ENCODE measurements at places on chromosomes 11 and 22.

DNA sequence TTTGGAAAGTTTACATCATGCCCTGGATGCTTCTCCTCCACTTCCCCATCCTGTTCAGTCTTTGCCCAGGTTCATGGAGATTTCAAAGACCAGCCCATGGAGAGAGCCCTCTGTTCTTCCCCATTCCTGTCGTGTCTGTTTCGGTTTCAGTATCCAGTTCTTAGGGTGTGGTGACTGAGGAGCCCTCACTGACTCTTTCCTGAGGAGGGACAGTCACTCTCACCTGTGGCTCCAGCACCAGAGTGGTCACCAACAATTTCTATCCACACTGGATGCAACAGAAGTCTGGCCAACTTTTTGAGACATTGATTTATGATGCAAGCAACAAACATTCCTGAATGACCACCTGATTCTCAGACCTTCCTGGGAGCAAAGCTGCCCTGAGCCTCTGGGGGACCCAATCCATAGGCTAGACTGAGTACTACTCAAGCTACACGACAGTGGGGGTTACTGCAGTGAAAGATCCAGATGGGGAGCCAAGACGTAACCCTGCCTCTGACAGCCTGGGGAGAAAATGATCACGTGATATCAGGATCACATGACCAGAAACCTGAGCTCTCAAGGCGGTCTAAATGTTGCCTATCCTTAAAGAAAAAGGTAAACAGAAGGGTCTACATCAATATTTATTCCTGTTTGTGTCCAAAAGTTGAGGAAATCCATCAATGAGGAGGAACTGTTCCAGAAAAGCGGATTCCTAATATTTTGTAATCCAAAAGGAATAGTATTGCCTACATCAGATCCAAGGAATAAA lies 76.2 kb upstream of the VPREB1 start:
- DNase-seq = no peak

DNA sequence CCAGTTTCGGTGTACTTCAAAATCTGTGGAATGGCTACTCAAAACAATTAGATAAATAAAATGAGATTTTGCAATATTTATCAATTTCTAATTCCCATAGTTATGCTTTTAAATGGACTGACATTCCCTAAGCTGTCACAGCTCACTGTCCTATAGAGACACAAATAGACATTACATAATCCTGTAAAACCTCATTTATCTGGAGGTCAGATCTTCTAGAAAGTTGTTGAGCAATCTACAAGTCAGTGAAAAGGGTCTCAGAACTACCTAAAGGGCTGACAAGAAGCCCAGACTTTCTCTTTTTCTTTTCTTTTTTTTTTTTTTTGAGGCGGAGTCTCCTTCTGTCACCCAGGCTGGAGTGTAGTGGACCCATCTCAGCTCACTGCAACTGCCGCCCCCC lies 12.0 kb downstream of the ALG8 start:
- no peak for DNase-seq

- no peak for DNase-seq
These were observed 624 bp downstream of the TMEM41B start for GRCh38 chr11:9313648-9314290.

DNA sequence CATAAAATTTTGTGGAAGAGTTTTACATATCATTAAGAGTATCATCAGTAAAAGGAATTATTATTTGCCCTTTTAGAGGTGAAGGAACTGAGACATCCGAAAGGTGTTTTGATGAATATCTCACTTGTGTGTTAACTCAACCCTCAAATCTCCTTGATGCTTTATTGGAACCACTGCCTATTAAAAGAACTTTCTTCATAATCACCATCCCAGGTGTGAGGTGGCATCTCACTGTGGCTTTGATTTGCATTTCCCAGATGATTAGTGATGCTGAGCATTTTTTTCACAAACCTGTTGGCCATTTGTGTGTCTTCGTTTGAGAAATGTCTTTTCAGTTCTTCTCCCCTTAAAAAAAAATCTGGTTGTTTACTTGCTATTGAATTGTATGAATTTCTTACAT lies 134.0 kb upstream of the SYN3 start:
- no peak for DNase-seq

- DNase-seq = peak; percentile 46
These were observed 1.5 kb downstream of the DGKZ start for GRCh38 chr11:46348566-46349401.

DNA sequence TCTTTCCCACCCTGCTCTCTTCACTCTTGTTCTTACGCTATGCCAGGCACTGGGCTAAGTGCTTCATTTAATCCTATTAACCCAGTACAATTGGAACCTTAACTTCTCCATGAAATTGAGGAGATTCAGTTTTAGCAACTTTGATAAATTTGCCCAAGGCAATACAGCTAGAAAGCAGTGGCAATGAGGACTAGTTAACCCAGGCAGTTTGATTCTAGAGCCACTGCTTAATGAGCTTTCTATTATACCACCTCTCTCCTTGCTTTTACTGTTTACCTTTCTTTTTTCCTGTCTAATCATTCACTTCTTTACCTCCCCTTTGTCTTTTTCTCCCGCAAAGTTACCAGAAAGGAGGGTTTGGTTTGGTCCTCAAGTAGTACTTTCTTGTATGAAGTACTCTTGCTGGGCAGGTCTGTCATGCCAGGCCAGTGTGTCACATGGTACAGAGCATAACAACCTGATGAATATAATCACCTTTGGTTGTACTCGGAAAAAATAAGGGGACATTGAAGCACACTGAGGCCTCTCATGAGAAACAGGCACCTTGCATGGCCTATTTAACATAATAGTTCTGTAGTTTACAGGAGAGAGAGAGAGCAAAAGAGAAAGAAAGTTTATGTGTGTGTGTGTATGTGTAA lies 70.6 kb downstream of the PDHX start:
- DNase-seq = no peak

DNA sequence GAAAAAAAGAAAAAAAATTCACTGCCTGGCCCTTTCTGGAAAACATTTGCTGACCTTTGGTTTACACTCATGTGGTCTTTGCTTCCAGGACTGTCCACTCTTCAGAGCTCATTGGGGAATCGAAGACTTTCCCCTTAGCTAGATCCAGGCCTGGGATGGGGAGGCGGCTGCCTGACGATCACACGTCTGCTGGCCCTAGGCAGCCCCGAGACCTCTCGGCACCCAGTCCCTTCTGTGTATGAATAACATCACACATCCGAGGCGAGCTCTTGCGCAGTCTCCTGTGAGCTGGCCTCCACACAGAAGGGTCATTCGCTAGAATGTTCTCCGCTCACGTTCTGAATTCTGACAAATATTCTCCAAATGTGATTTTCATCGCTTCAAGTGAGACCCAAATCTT lies 25.7 kb upstream of the GAL start:
- DNase-seq = no peak

DNA sequence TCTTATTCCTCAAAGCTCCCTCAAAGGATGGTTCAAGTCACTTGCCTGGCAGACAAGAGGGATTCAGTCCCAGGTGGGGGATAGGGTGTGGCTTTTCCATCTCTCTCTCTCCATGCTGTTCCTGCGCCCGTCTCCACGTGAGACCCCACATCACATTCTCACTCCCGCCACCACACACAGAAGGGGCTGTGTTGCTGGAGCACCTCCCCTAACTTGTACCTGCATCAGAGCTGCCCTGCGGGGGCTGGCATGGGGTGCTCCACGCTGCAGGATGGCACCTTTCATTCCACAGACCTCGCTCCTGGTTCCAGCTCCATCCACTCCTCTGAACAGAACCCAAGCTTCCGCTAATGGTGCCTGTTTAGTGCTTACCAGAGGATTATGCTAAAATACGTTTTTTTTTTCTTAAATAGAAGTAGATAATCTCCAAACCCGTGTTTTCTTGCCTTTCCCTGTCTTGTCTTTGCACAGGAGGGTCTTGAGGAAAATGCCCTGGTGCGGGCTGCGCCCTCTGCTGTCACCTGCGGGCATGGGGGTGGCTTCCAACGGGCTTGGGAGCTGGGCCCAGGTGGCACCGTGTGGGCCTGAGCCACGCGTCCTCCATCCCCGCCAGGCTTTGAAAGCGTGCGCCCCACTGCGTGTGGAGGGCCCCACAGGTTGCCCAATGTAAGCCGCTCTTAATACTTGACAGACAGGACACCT lies 985.6 kb downstream of the BRD1 start:
- DNase-seq = no peak

GRCh38 chr11:73498343-73498742 lies 99.6 kb downstream of the FAM168A start:
- DNase-seq = no peak

- DNase-seq = no peak
These were observed 592.6 kb downstream of the ETS1 start for GRCh38 chr11:127994736-127995135.

DNA sequence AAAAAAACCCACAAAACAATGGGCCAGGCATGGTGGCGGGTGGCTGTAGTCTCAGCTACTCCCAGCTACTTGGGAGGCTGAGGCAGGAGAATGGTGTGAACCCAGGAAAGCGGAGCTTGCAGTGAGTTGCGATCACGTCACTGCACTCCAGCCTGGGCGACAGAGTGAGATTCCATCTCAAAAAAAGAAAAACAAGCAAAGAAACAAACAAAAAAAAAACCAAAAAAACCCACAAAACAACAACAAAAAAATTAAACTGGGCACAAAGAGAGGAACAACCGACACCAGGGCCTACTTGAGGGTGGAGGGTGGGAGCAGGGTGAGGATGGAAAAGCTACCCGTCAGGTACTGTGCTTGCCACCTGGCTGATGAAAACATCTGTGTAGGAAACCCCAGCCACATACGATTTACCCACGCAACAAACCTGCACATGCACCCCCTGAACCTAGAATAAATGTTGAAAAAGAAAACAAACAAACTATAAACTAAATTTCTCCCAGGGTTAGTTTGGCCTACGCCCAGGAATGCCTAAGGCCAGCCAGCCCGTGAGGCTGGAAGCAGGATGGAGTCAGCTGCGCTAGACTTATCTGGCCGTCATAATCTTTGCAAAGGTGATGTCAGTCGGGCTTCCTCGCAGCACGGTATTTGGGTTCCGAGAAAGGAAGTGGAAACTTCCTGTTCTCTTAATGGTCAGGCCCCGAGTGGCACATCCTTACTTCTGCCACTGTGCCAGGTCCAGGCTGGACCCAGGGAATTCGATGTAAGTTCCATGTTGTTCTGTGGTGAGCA lies 21.9 kb upstream of the CYB5R3 start:
- DNase-seq = no peak

All from activated T-helper 9 cell treated with anti-CD3 and anti-CD28 coated beads, Interleukin-2, amount 50 U/mL, for 16 hours (primary cell).